ENCODE measurements at places on chromosomes 6 and 20.

- DNase-seq: no peak
Observed at GRCh38 chr20:58985656-58986055, 4.6 kb downstream of the NELFCD start.

DNA sequence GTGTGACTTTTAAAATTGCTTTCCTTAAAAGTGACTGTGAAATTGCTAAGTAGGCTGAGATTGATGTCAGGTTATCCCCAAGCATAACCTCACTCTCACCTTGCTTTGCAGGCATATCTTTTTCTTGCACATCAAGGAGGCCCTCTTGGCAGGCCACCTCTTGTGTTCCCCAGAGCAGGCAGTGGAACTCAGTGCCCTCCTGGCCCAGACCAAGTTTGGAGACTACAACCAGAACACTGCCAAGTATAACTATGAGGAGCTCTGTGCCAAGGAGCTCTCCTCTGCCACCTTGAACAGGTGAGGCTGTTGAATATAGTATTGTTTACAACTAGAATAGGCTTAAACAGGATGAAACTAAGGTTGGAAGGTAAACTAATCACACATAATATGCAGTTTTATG lies 12.6 kb downstream of the MYLIP start:
- no peak for DNase-seq

GRCh38 chr6:170347091-170347490 lies 40.5 kb downstream of the FAM120B start:
- DNase-seq: no peak

GRCh38 chr6:105301756-105302616 lies 100.9 kb downstream of the PREP start:
- no peak for DNase-seq

GRCh38 chr6:35690484-35690883 lies 1.8 kb upstream of the FKBP5 start:
- DNase-seq: no peak

DNA sequence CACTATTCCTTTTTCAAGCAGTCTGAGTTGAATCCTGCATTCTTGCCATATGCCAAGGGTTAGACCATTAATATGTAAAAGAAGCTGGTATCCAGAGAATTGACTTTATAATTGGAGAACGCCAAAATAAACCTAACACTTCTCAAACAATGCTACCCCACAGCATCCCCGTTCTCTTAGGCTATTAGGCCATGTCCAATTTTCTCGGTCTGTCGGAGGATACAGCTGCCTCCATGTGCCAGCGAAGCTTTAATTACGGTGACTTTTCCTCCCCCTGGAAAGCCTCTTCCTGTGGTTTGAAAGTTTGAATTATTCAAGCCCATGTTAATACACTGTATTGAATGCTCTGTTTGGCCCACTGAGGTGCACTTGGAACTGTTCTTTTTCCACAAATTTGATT lies 60.5 kb downstream of the HS3ST5 start:
- DNase-seq: no peak

DNA sequence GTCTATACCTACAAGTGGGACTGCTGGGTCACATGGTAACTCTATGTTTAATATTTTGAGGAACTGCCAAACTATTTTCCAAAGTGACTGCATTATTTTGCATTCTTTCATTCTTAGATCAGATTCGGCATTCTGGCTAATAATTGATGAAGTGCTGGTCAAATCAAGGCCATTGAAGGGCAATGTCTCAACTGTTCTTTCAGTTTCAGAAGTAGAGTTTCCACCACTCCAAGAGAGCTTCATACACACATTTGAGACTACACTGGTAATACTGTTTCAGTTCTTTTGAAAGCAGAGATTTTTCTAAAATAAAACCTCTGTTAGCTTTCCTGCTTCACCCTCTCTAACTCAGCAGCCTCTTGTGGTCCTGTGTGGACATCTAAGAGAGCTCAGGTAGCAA lies 154.5 kb downstream of the CFAP61 start:
- DNase-seq: no peak

- DNase-seq: no peak
Observed at GRCh38 chr20:21189761-21190523, 64.1 kb downstream of the KIZ start.

GRCh38 chr6:136069119-136069518 lies 181.0 kb downstream of the MTFR2 start:
- DNase-seq: no peak

- DNase-seq: no peak
Observed at GRCh38 chr6:129345890-129346289, 364.1 kb downstream of the ARHGAP18 start.

GRCh38 chr6:41736186-41736733 lies 852 bp upstream of the TFEB start:
- DNase-seq: no peak

GRCh38 chr6:14621518-14621917 lies 503.9 kb downstream of the CD83 start:
- no peak for DNase-seq

DNA sequence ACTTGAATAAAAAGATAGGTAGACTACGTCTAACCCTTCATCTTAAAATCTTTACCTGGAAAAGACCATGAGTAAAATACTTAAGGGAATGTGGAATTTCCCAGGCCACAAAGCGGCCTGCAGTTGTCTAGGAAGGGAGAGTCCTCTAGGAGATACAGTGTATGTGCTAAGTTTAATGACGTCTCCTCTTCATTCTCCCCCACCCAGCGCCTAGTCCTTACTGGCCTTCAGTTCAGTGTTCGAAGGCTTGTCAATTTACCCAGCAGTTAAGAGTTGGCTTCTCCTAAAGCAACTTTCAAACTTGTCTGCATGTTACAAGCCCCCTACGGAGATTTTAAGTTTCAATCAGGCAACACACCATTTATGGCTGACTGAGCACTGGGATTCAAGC lies 35.2 kb downstream of the HFE start:
- DNase-seq: peak; percentile 60
